Left renal pelvis (tissue), 4 donors: ENCODE measurements at places on chromosomes 11 and 22. TPM values are rescaled to one million over a fixed set of nuclear protein-coding genes. Genes with fewer than 3 reads are reported as not detected.

GRCh38 chr22:36493690-36494110, 12.3 kb upstream of the TXN2 start:
- DNase-seq = no peak

DNA sequence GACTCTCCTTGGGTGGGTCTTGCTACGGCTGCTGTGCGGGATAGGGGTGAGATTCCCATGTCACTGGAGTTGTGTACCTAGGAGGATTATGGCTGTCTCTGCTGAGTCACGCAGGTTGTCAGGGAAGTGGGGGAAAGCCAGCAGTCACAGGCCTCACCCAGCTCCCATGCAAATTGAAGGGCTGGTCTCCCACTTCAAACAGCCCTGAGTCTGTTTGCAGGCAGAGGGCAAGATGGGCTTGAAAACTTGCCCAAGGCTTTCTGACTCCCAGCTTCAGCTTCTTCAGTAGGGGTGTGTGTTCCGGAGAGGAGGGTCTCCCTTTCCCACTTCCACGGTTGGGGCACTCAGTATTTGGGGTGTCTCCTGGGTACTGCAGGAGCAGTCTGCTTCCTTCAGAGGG, 10.9 kb upstream of the SC5D start:
- DNase-seq = no peak

- DNase-seq = no peak
Observed at GRCh38 chr22:39270280-39270679, 25.5 kb upstream of the PDGFB start.

GRCh38 chr11:25068451-25068850, 571.6 kb downstream of the LUZP2 start:
- DNase-seq = no peak

- no peak for DNase-seq
Observed at GRCh38 chr11:68002575-68002937, 1.3 kb downstream of the UNC93B1 start.

GRCh38 chr11:3950996-3951660, 95.7 kb downstream of the STIM1 start:
- no peak for DNase-seq

GRCh38 chr11:92225568-92226330, 1.1 kb downstream of the FAT3 start:
- DNase-seq = no peak

Gene MUC5AC
- polyA plus RNA-seq = 0.18 TPM

Gene C11orf97
- not detected for polyA plus RNA-seq

Gene DDX10
- polyA plus RNA-seq = 94.6 TPM

DNA sequence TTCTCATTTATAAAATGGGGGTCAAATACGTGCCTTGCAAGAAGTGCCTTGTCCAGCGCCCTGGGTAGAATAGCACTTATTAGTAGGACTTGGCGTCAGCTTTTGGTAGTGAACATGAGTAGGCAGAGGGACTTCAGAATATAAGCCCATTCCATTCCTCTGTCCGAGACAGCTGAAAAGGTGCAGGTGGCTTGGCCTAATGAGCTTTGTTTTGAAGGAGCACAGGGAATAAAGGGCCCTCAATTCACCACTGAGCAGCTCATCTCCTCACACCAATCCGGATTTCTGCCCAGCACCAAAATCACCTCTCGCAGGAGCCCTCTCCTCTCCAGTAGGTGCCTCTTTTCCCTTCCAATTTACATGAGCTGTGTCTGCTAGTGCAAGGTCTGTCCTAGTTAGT, 91.2 kb downstream of the DSCAML1 start:
- DNase-seq = no peak

Gene OR8G5
- not detected for polyA plus RNA-seq

DNA sequence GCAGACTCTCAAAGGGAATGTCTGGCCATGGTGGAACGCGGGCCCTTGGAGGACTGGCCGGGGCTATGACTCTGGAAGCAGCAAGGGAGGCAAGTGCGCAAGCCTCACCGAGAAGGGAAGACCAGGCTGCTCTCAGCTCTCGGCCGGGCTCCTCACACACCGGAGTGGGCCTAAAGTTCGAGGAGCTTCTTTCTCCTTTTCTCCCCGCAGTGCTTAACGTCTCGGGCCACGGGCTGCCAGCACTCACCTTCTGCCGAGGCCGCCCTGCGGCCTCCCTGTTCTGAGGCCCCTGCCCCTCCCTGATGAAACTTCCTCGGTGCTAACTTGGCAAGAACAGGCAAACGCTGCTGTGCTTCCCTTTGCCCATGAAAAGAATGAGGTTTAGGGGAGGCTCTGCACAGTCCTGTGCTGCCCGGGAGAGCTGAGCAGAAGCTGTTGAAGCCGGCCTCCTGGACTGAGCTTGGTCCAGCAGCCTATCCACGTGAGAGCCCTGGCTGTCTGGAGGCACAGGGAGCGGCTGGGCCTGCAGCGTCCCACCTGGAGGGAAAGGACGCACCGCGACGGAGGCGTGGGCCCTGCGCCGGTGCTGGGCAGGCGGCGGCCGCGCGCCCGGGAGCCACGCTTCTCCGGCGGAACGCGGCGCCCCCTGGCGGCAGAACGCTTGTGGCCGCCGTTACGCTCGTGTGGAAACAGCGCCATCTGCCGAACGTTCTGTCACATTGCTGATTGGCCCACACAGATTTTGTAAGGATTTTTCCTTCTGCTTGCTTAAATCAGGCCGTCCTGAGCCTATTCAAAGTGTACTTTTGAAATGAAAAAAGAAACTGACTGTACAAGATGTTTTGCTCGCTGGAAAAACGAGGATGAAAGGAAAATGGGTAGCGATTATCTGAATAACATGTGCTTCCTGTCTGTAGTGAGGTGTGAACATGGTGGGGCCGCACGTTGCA, 65.0 kb upstream of the TMEM45B start:
- peak; percentile 58 for DNase-seq

Gene ZPR1
- 56.7 TPM for polyA plus RNA-seq

Gene OR8D4
- polyA plus RNA-seq = not detected

GRCh38 chr11:126512741-126513715, 157.5 kb downstream of the ST3GAL4 start:
- DNase-seq = no peak

Gene ARHGAP8
- polyA plus RNA-seq = 20.0 TPM

Gene MRGPRX1
- not detected for polyA plus RNA-seq

Gene KRTAP5-2
- polyA plus RNA-seq = not detected

Gene IGF2
- 1,045 TPM for polyA plus RNA-seq

Gene B4GALNT4
- 95.7 TPM for polyA plus RNA-seq

Gene IL18
- polyA plus RNA-seq = 6.0 TPM

DNA sequence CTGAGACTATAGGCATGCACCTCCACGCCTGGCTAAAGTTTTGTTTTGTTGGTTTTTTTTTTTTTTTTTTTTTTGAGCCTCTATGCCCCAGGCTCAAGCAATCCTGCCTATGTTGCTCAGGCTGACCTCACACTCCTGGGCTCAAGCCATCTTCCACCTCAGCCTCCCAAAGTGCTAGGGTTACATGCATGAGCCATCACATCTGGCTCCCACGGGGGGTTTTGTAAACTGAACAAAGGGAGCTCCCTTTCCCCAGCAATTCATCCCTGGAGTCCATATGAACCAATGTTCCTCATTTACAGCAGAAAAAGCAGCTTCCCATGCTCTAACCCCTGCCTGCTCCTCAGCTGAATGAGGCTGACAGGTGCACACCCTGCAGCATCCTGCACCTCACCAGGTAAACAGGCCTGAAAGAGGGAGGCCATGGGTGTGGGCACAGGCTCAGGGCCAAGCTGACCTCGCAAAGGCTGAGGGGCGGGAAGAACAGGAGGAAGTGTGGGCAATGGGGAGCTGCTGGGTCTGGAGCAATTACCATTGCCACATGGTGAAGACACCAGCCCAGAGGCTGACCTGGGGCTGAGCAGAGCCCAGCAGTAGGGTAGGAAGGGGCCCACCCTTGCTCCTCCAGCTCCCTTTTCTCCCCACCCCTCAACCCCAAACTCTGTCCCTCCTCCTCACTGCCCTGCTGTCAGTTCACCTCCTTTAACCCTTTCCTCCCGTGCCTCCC, 58.2 kb downstream of the RBX1 start:
- DNase-seq = no peak

Gene ZNF214
- polyA plus RNA-seq = 7.4 TPM

DNA sequence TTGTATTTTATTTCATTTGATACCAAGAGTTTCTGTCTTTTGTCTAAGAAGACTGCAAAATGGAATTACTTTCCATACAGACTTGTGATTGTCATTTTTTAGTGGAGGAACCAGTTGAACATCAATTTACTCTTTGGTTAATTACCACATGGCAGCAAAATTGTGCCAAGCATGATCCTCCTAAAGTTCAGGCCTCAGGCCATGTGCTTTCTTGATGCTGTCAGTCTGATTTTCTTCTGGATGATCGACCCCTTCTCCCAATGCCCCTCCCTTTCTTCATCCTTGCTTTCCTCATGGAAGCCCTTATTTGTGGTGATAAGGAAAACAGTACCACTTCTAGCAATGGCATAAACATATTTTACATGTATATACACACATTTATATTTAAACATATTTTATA, 76.2 kb downstream of the SVIP start:
- DNase-seq = no peak

DNA sequence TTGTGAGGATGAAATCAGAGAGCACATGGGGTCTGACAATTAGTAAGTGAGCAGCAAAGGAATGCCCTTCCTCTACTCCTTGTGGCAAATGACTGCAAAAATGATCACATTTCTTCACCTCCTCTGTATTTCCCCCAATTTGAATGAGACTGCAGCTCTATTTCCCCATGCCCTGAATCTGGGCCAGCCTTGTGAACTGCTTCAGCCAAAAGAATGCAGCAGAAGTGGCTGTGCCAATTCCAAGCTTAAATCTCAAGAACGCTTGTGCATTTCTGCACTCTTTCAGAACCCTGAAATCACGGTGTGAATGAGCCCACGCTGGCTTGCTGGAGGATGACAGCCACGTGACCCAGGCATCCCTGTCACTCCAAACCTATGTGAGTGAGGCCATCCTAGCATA, 9.9 kb downstream of the SLC43A3 start:
- no peak for DNase-seq

Gene SMPD1
- 34.5 TPM for polyA plus RNA-seq

Gene PGR
- 0.10 TPM for polyA plus RNA-seq

- no peak for DNase-seq
Observed at GRCh38 chr22:31952094-31952401, 7.7 kb downstream of the YWHAH start.

DNA sequence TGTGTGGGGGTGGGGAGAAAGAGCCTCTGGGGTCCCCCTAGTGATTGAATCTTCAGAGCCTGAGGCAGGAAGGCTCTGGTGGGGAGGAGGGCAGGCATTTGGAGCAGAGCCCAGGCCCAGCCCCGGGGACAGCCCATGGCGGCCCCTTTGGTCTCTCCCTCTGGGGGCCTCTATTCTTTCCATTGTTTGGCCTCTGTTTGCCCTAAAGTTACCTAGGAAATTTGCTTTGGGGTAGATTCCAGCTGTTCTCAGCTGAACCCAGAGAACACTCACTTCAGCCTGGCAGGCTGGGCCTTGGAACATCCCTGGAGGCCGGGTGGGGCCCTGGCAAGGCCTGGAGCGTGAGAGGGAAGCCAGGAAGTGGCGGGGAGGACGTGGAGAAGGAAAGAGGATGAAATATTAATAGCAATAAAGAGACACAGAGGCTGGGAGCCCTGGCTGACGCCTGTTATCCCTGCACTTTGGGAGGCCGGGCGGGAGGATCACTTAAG, 22.9 kb upstream of the A4GALT start:
- no peak for DNase-seq

Gene CCDC87
- polyA plus RNA-seq = 0.50 TPM

DNA sequence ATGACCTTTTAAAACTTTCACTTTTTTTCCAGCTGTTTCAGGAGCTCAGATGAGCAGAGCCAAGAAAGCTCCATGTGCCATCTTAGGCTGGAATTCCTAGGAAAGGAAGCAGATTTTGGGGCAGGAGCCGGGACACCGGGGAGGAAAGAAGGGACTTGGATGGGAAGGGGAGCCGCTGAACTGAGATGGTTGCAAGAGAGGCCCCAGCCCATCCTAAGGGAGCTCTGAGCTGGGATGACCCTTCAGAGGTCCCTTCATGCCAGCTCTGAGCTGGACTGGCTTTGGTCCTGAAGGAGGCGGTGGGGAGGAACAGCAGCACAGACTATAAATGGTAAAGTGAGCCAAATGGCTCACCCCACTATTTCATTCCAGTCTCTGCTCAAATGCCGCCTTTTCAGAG, 55.2 kb upstream of the SLC22A12 start:
- DNase-seq = no peak

Gene TKFC
- polyA plus RNA-seq = 59.5 TPM

Gene VSIG10L2
- polyA plus RNA-seq = not detected

DNA sequence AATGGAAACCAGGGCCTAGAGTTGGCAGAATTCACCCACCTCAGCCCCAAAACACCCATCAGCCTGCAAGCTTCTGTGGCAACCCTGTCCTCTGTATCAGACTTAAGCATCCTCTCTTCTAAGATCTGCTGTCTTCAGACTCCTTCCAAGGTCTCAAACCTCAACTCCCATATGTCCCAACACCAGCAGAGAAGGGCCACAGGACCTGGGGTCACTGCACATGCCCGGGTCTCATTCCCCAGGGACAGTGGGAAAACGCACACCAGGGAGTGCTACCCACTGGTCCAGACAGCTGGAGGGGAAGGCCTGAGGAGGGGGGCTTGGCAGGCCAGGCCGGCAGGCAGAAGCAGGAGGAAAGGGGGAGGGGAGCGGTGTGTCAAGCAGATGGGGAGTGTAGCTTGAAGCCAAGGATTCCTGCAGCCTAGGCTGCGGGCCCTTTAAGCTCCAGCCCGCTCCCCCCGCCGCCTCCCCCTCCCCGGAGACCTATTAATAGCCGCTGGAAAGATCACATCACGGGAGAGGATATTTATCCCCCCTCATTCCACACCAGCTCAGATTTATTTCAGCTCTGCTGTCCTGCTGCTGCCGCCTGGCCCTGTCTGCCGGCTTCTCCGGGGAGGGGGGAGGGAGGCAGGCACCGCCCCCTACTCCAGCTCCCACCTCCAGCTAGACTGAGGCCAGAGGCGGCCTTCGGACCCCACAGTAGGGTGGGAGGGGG, 16.7 kb downstream of the BCL9L start:
- no peak for DNase-seq

DNA sequence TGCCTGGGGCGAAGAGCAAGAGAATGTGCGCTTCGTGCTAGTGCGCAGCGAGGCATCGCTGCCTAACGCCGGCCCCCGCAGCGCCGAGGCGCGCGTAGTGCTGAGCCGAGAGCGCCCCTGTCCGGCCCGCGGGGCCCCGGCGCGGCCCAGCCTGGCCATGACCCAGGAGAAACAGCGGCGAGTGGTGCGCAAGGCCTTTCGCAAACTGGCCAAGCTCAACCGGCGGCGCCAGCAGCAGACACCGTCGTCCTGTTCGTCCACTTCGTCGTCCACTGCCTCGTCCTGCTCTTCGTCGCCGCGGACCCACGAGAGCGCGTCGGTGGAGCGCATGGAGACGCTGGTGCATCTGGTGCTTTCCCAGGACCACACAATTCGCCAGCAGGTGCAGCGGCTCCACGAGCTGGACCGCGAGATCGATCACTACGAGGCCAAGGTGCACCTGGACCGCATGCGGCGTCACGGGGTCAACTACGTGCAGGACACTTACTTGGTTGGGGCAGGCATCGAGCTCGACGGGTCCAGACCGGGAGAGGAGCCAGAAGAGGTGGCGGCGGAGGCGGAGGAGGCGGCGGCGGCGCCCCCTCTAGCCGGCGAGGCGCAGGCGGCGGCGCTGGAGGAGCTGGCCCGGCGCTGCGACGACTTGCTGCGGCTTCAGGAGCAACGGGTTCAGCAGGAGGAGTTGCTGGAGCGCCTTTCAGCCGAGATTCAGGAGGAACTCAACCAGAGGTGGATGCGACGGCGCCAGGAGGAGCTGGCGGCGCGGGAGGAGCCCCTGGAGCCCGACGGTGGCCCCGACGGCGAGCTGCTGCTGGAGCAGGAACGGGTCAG, 1.0 kb downstream of the RASSF10 start:
- DNase-seq = no peak
